ENCODE measurements at places on chromosomes 2 and 18.
A peak's percentile ranks its signal among the peaks of the same experiment; 100 is the strongest.

- no peak for DNase-seq
Measured at GRCh38 chr2:225932811-225933413, 533.4 kb downstream of the NYAP2 start.

DNA sequence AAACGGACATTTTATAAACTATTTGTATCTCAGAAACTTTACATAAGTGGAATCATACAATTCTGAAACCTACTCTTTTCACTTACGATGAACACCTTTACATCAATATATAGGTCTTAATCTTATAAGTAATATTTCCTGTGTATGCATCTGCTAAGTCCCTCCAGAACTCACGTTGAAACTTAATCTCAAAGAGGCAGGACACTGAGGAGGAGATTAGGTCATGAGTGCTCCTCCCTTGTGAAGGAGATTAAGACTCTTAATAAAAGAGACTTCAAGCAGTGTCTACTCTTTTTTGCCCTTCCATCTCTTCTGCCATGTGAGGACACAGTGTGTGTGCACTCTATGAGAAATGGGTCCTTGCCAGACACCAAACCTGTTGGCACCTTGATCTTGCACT, 94.7 kb upstream of the CDKL4 start:
- DNase-seq, result no peak

GRCh38 chr2:39252888-39253518, 9.2 kb upstream of the CDKL4 start:
- DNase-seq, result no peak

DNA sequence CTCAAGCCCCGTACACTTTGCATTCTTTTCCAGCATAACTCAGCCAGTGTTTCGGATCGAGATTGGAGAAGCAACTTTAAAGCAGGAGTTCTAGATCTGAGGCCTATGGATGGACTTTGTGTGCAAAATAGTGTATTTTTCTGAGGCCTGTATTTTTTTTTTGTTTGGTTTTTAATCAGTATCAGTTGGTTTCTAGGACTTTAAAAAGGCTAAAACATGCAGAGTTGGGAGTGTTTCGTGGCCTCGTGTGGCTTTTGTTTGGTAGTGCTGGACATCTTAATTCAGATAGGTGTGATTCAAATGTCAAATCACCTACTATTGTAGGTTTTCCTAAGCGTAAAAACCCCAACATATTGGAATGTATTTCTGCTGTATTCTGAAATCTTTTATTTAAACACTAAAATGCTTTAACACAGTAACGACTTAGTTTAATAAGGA, 282 bp upstream of the PUS10 start:
- peak; percentile 67 for DNase-seq

- peak; percentile 32 for DNase-seq
Measured at GRCh38 chr2:18378020-18378653, 182.3 kb downstream of the RDH14 start.

- DNase-seq, result no peak
Measured at GRCh38 chr2:1594123-1594372, 150.3 kb downstream of the PXDN start.

- no peak for DNase-seq
Measured at GRCh38 chr2:46161315-46161714, 135.9 kb upstream of the EPAS1 start.

DNA sequence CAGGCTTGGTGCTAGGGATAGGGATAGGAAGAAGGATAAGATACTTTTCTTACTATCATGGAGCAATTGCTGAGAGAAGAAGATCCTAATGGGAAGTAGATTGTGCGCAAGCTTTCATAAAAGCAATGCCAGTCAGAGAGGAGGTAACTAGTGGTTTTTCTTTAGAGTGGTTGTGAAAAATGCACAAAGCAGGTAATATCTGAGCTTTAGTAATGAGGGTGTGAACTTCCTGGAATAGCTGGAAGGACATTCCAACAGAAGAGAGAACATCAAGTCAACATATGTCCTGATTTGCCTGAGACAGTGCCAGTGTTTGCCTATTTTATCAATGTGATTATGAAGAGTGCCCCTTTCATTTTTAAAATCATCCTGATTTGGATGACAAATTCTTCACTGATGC, 34.1 kb downstream of the CCBE1 start:
- no peak for DNase-seq

DNA sequence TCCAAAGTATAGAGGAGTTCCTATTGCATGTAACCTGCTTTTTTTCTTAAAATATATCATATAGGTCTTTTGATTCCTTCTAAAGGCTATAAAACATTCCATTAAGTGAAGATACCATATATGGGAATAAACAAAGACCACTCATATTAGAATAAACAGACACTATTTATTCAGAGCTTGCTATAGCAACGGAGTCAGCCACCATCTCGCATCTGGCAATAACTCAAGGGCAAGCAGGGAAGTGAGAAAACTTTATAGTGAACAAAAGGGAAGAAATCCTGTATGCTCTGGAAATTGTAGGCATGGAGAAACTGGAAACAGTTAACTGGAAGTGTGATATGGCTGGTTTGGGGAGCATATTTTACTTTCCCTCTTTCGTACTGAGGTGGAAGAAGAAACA, 301.9 kb downstream of the PTH2R start:
- no peak for DNase-seq

DNA sequence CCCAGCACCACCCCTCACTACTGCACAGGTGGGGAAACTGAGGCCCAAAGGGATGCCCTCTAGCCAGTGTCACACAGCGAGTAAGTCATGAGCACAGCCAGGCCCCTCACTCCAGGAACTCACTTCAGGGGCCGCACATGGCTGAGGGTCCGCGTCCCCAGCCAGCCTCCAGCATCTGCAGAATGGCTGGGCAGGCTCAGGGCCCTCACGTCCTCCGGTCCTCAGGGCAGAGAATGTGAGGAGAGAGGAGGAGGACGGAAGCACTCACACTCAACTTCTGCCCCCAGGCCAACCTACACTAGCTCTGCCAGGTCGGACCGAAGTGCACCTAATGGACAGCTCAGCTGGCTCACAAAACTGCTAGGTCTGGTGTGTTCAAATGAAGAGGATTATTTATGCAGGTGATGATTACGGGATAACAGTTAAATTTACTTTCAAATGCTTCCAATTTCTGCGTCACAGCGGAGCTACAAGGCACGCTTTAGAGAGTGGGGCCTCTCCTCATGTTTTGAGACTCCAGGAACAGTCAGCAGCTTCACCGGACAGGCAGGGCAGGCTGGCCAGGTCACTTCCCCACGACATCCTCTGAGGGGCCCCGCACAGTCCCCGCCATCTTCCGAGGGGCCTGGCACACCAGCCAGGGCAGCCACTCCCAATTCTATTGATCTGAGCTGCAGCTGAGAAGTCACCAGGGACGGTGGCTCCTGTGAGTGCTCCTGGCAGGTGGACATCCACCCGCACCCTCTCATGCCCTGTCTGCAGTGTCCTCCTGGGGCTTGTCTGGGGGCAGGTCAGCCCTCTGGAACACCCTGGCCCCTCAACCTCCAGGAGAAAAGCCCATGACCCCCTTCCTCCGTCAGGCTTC, 26.5 kb downstream of the KIF1A start:
- DNase-seq, result no peak

- DNase-seq, result peak; percentile 52
Measured at GRCh38 chr2:20223407-20224163, 1.3 kb downstream of the SDC1 start.

GRCh38 chr2:53104263-53104662, 663.3 kb upstream of the CHAC2 start:
- no peak for DNase-seq

DNA sequence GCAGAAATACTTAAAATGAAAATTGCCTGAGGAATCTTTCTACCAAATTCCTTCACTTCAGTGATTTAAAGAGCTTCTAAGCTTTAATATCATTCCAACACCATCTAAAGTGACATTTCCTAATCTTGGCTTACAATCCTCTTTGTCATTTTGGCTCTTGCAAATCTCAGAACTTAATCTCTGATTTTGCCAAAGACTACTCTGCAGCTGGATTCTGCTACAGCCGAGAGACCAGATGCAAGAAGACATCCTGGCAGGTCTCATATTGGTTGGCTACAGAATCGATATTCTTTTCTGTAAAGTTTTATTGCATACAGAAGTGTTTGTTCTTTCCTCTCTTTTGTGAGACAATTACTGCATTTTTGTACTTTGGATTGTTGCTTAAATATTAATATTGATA, 716.5 kb upstream of the LRATD1 start:
- no peak for DNase-seq

DNA sequence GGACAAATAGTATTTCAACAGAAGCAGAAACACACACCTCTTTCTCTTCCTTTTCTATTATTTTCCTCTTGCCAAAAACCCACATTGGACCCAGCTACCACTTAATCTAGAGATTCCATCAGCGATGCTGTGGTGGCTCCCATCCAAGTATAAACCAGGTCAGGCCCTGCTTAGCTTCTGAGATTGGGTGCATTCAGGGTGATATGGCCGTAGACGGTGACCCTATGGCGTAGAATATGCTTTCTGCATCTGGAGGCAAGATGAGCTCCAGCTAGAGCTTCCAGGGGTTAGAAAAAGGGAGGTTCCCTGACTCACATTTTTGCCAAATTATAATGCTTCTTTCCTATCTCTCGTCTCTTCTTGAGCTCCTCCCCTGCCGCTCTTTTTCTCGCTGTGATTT, 66.5 kb downstream of the TNP1 start:
- no peak for DNase-seq

GRCh38 chr2:215188078-215188477, 49.7 kb upstream of the ABCA12 start:
- DNase-seq, result no peak

- DNase-seq, result no peak
Measured at GRCh38 chr18:39485696-39486095, 1920.1 kb upstream of the CELF4 start.

DNA sequence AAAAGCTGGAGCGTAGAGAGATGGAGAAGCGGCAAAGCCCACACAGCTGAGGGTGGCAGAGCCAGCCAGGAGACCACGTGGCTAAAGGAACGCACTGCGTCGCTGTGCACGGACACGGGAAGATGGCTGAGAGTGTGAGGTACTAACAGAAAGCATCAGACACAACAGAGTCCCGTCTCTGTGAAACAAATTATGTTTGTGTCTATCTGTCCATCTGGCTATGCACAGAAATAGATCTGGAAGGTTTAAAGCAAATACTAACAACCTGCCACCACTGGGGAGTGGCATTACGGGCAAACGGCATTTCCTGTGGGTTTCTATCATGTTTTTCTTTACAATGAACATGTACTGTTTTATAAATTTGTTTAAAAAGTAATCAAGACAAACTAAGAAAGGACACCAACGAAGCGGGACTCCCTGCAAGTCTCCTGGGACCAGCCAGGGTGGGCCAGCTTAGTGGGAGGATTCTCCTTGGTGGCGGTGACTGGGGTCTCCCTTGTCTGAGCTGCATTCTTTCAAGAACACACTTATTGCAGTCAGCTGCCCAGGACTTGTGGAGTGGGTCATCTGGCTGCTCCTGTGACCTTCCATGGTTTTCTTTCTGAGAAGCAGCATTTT, 262.2 kb downstream of the TWIST2 start:
- DNase-seq, result no peak

- no peak for DNase-seq
Measured at GRCh38 chr2:173806761-173807160, 158.4 kb downstream of the SP3 start.

GRCh38 chr2:215930505-215931253, 82.7 kb downstream of the MREG start:
- no peak for DNase-seq

DNA sequence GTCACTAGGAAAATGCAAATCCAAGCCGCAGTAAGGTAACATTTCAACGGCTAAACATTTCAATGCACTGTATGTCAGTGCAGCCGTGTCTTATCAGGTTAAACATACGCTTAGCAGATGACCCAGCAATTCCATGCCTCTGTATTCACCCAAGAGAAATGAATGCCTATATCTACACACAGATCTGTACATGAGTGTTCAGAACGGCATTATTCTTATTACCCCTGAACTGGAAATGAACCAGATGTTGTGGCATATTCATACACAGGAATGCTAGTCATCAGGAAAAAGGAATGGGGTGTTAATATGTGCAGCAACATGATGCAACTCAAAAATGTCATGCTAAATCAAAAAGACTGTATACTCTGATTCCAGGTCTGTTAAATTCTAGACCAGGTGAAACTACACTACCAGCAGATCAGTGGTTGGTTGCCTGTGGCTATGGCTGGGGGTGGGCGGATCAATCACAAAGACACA, 80.4 kb upstream of the RPL31 start:
- DNase-seq, result no peak

DNA sequence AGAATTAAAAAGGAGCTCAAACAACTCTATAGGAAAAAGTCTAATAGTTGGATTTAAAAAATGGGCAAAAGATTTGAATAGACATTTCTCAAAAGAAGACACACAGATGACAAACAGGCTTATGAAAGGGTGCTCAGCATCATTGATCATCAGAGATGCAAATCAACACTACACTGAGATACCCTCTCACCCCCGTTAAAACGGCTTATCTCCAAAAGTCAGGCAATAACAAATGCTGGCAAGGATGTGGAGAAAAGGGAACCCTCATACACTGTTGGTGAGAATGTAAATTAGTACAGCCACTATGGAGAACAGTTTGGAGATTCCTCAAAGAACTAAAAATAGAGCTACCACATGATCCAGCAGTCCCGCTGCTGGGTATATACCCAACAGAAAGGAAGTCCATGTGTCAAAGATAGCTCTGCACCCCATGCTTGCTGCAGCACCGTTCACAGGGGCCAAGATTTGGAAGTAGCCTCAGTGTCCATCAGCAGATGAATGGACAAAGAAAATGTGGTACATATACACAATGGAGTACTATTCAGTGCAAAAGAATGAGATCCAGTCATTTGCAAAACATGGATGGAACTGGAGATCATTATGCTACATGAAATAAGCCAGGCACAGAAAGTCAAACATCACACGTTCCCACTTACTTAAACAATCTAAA, 46.7 kb upstream of the B3GNT7 start:
- DNase-seq, result peak; percentile 40

- DNase-seq, result no peak
Measured at GRCh38 chr2:237092920-237093781, 7.5 kb downstream of the COPS8 start.

- peak; percentile 82 for DNase-seq
Measured at GRCh38 chr2:231601356-231602229, 8.9 kb downstream of the TEX44 start.

Measured in KBM-7 (cell line).